ENCODE measurements at places on chromosomes 7 and 10.

DNA sequence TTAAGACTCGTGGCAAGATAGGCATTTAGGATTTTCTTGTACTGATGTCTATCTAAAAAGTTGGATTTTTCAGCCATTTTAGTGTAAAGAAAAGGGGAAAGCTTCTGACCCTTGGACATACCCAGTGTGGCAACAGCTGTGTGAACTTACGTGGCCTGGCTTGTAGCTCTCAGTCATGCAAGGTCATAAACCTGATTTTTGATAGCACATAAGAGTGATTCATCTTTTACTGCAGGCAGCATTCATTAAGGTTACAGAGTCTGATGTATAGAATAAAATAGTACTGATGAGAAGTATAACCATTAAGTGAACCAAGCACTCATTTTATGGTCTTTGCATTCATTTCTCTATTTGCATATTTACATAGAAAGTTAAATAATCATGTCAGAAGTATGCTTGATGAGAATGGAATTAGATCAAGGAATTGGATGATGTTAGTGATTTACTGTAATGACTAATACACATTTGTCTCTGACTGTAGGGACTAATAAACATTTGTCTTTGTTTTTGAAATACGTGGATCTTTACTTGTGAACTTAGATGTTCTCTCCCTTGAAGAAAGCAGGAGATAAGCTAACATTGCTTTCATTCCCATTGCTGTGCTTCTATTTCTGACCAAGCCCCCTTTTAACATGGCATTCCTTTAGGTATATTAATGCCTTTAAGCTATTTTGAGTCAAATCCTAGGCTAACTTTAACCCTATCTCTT lies 88.2 kb downstream of the GSDME start:
- no peak for DNase-seq

- no peak for DNase-seq
These were observed 20.1 kb upstream of the COL13A1 start for GRCh38 chr10:69781576-69781975.

- no peak for DNase-seq
These were observed 27.7 kb downstream of the ZCCHC24 start for GRCh38 chr10:79417731-79418130.

- DNase-seq, result no peak
These were observed 28.0 kb upstream of the COBL start for GRCh38 chr7:51344406-51345138.

DNA sequence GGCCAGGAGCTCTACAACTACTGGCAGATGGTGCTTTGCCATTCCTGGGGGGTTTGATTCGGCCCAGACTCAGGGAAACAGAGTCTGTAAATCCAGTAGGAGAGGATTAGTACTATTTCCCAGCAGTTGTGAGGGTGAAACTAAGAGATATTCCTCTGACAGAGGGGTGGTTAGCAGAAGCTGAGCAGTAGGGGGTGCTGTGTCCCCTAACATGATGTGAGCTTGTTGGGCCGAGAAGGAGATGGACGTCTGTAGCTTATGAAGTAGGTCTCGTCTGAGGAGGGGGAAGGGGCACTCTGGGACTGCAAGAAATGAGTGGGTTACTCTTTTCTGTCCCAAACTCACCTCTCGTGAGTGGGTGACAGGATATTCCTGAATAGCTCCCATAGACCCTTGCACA lies 179.2 kb upstream of the MBL2 start:
- no peak for DNase-seq

- no peak for DNase-seq
These were observed 51.2 kb upstream of the KMT2C start for GRCh38 chr7:152486968-152487367.

DNA sequence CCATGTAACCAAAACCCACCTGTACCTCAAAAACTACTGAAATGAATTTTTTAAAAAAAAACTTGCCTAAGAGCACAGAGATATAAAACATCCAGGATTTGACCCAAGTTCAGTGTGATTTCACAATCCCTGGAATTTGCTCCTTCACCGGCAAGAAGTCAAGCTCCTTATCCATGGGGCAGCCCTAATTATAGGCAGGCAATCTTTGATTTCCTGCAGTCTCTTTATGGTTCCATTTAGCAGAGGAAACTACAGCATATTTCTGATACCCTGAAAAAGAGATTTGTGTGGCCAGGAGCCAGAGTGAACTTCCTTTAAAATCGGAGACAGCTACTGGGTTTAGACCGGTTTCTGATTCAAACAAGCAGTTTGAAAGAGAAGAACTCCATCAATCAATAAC lies 154.1 kb downstream of the CALN1 start:
- DNase-seq, result no peak

DNA sequence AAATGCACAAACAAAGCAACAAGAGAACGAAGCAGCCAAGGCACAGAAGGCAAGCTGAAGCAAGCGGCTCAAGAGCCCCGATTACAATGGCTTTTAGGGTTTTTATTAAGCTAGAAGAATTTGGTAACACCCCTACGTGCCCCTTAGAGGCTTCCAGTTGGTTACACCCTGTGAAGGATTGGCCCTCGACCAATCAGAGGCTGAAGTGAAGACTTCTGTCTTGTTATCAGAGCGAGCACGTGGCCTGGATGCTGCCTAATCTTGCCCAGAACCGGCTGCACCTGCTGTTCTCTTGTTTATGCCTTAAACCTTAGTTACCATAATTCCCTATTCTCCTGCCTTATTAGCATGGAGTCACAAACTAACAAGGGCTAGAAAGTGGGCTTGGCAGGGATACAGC lies 21.4 kb downstream of the KCNK18 start:
- peak; percentile 73 for DNase-seq

DNA sequence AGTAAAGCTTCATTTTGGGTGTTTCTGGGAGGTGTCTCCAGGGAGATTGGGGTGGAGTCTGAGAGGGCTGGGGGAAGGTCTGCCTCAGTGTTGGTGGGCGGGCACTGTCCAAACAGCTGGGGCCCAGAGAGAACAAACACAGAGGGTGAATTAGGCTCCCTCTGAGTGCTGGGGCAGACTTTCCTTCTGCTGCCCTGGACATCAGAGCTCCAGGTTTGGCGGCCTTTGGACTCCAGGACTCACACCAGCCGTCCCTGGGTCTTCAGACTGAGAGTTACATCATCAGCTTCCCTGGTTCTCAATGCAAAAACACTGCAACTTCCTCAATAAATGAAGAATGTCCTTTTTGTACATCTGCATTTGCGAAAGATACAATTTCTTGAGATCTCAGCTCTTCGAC lies 427.4 kb downstream of the PTPRN2 start:
- no peak for DNase-seq

DNA sequence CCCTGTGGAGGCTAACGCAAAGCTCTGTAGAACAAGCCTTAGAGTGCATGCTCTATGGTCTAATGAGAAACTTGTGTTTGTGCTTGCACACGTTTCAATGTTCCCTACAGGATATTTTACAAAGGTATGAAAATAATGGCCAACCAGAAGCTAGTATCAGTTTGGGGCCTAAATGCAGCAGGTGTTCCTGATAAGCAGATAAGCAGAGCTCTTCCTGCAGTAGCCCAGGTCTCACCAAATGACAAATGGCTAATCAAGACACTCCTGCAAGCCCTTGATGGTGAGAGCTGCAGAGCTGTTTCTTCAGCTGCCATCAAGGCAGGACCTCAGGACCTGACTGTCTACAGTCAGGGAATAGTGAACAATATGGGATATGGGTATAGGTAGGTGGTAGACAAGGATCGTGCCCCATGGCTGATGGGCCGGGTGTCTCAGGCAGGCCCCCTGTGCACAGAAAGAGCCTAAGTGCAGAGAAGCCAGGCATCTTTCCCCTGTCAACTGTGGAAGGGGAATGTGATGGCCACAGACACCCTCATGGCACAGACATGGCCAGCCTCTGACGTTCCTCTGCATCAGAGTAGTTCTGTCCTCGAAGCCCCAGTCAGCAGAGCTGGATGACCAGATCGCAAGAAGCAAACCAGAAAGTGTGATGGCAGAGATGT lies 23.2 kb upstream of the RASSF4 start:
- DNase-seq, result no peak

GRCh38 chr7:156759579-156760202 lies 119.1 kb downstream of the RNF32 start:
- DNase-seq, result no peak
